ENCODE measurements at places on chromosomes 7 and 10.

DNA sequence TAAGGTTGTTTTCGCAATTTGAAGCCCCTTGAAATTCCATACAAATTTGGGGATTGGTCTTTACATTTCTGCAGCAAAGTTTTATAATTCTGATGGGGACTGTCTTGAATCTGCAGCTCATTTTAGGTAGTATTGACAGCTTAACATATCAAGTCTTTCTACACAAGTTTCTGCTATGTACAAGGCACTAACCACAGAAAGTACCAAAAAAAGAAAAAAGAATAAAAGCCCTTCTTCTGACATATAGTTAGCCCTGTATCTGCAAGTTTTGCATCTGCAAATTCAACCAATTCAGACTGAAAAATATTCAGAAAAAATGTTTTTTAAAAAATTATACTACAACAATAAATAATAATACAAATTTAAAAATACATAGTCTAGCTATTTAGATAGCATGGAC lies 15.3 kb downstream of the POT1 start:
- no peak for DNase-seq

DNA sequence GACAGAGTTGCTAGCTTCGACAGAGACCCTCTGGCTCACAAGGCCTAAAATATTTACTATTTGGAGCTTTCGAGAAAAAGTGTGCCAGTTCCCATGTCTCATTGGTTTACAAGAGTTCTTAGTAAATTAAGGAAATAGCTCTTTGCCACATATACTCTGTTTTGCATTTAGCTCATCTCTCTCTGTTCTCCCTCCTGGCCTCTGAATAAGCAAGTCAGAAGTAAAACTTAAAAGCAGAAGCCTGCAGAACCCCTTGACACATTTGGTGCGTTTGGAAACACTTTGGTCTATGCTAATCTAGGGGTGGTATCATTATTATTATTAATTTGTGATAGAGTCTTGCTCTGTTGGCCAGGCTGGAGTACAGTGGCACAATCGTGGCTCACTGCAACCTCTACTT lies 6.4 kb downstream of the CARD11 start:
- no peak for DNase-seq

DNA sequence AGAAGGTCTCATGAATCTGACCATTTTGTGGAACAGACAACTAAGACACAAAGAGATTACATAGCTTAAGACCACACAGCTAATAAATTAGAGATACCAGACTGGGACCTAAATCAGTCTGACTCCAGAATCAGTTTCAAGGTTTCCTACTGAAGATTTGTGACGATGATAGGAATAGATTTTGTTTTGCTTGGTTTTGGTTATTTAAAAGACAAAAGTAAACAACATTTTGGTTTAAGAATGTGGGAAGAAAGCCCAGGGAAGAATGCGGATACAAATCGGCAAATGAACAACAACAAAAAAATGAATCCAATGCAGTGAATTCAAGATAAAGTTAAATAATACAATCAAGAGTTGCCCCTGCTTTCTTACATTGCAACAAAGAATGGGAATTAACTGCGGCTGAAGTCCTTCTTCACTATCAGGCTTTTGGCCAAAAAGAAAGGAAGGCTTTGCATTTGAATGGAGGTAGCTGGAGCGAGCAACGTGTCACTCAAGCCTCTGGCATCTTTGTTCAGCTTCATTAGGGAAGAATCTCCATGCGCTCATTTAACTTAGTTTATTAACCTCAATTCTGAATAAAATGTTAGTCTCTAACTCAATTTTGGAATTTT lies 210.8 kb downstream of the ADAM12 start:
- DNase-seq, result no peak

- DNase-seq, result no peak
Observed at GRCh38 chr7:19610194-19610943, 98.5 kb downstream of the POLR1F start.

DNA sequence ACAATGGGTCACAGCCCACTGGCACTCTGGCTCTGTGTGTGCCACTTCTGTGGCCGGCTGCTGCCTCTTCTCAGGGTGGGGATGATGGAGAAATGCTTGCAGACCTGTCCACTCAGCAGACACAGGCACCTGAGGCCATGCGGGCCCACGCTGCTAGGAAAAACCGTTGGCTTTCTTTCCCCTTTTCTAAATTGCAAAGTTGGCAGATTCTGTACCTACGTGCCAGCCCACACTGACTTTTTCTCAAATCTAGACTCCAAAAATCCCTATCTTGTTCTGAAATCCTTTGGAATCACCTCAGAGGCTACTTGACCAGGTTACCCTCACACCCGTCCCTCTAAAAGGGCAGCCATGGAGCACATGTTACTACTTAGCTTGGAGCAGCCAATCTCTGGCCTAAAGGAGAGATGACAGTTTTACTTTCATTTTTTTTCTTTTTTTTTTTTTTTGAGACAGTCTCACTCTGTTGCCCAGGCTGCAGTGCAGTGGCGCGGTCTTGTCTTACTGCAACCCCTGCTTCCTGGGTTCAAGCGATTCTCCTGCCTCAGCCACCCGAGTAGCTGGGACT lies 99.4 kb downstream of the RNF216 start:
- DNase-seq, result no peak

GRCh38 chr10:114395366-114396022 lies 8.8 kb downstream of the AFAP1L2 start:
- DNase-seq, result no peak

GRCh38 chr7:129169171-129169671 lies 19.2 kb upstream of the SMO start:
- peak; percentile 41 for DNase-seq

DNA sequence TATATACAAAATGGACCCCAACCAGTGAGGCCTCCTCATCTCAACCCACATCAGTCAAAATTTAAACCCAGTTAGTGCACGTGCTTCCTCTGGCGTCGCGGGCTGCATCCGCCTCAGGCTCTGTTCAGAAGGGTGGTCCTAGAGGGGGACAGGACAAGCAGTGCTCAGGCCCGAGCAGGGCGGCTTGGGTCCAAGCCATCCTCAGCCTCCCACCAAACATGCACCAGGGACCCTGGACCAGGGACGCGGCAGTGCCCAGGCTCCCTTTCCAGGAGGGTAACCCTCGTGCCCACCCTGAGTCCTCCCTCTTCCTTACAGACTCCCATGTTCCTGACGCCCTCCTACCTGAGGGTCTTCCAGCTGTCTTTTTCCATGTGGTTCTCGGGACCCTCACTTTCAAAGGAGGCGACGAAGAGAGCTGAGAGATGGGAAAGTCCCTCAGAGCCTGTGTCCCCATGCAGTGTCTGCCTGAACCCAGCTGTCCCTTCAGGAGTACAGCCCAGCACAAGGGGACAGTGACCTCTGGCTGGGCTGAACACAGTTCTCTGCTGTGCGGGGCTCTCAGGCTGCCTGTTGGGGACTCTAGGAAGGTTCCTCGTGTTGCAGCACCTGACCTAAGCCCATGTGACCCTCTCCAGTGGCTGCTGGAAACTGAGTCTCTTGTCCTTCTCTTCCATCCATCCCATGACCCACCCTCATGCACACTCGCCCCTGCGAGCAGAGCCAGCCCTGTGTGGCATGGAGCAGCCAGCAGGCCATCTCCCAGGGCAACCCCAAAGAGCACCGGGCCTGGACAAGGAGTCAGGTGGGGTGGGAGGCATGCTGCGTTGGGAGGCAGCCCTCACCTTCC lies 58.1 kb downstream of the CSGALNACT2 start:
- no peak for DNase-seq

DNA sequence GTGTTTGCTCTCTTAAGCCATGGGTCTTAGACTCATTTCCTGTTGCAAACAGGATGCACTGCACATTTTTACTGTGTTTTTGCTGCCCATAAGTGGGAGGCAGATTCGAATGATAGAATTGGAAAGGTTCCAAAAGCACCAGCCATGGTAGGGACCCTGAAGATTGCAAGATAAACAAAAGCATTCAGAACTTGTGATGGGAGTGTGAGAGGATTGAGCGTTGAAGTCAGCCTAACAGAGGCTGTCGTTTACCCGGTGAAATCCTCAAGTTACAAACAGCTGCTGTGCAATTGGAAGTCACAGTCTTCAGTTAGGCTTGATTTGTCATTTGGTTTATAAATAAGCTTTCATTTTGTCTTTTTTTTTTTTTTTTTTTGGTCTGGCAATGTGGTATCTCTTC lies 192.7 kb upstream of the MKI67 start:
- DNase-seq, result no peak

GRCh38 chr10:59387951-59388670 lies 25.8 kb upstream of the FAM13C start:
- DNase-seq, result no peak

DNA sequence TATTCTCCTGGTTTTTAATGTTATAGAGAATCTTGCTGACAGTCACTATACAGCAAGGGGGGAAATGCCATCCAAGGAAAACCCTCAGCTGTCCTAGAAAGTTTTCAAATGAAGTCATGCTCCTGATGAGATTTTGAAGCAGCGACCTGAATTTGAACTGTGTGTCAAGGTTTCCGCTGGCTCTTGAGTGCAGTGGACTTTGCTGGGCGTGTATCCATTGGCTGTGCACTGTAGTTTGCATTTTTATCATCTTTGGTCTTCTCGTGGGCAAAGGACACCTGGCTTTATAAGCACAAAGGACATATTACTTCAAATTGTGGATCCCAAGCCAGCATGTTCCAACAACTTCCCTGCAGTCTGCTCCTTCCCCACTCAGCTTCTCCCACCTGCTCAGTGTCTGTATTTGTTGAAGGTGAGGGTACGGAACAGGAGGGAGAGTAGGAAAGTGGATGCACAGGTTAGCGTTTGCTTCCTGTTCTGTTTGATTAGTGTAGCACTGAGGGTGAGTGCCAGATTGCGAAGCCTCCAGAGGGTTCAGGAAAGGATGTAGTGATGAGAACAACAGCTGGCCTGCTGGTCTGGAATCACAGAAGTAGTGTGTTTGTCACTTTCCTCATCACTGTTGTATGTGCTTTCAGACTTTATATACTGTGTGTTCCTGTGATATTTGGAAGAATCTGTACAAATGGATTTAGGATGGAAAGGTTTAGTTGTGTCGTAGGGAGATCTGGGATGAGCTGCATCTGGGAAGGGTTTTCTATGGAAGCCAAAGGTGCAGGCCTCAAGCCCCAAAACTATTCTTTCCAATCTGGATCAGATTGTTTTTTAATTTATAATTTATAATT lies 204.8 kb downstream of the BMPER start:
- no peak for DNase-seq

GRCh38 chr7:50351267-50351666 lies 46.8 kb downstream of the IKZF1 start:
- no peak for DNase-seq

- DNase-seq, result no peak
Observed at GRCh38 chr10:114346176-114347031, 57.9 kb downstream of the AFAP1L2 start.

GRCh38 chr10:84606428-84606827 lies 278.0 kb downstream of the CCSER2 start:
- no peak for DNase-seq

- DNase-seq, result no peak
Observed at GRCh38 chr10:26527018-26527417, 88.9 kb downstream of the APBB1IP start.

DNA sequence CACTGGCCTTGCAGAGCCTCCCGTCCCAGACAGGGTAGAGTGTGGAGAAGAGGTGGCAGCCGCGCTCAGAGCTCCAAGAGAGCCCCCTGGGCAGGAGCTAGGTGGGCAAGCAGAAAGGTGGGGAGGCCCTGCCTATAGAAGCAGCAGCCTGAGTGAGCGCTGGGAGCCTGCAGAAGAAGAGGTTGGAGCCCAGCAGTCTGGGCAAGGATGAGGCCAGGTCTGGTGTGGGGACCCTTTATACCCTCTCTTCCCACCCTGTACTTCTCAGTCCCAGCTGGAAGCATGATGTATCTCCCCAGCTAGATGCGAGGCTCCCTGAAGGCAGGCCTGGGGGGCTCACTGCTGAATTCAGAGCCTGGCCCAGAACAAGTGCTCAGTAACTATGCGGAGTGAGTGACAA lies 44.5 kb upstream of the ZMIZ1 start:
- no peak for DNase-seq

- no peak for DNase-seq
Observed at GRCh38 chr7:108071551-108071950, 58.6 kb downstream of the LAMB4 start.

DNA sequence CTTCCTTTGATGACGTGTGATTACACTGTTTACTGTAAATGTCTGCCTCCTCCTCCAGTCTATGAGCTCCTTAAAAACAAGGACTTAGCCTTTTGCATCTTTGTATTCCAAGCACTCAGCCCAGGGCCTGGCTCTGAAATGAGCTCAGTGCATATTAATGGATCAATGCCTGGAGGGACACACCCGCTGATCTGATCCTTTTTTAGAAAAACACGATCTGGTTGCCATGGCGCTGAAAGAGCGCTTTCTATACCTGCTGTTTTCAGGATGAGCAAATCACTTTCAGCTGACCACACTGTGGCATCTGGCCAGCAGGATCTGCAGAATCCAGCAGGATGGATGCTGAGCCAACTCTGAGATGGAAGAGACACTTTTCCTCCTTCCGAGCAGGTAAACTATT lies 37.8 kb upstream of the GARS1 start:
- no peak for DNase-seq

DNA sequence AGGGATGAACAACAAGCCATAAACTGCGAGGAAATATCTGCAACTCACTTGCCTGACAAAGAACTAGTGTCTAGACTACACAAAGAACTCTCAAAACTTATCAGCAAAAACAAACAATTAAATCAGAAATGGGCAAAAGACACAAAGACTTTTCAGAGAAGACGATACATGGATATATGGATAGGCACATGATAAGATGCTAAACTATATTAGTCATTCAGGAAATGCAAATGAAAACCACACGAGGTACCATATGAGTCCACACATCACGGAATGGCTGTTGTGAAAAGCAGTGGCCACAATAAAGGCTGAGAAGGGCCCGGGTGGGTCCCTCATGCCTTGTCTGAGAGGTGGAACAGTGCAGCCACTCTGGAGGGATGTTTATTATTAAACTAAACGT lies 267.8 kb downstream of the WDR37 start:
- no peak for DNase-seq

- DNase-seq, result peak; percentile 15
Observed at GRCh38 chr7:74084722-74085578, 1.3 kb downstream of the LIMK1 start.

- DNase-seq, result no peak
Observed at GRCh38 chr10:14757986-14758385, 16.7 kb downstream of the FAM107B start.

GRCh38 chr7:157656195-157656769 lies 319.5 kb downstream of the DNAJB6 start:
- DNase-seq, result no peak

GRCh38 chr7:74217455-74218342 lies 7.9 kb downstream of the LAT2 start:
- no peak for DNase-seq

GRCh38 chr7:81081616-81082015 lies 162.8 kb upstream of the SEMA3C start:
- no peak for DNase-seq

DNA sequence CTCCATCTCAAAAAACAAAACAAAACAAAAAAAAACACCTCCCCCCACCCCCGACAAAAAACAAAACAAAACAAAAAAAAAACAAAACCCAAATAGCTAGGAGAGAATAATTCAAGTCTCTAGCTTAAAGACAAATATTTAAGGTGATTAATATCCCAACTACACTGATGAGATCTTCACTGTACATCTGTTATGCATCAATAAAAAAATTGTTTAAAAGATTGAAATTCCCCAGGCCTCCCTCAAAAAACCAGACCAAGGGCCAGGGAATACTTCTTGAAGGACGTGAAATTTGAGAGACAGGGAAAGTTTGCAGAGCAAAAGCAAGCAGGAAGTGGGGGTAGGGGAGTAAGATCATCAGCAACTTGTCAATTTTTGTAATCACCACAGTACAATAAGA lies 232.6 kb downstream of the REEP3 start:
- no peak for DNase-seq

Data from amygdala (tissue), 56 donors.